ENCODE measurements at places on chromosomes 4 and X.

DNA sequence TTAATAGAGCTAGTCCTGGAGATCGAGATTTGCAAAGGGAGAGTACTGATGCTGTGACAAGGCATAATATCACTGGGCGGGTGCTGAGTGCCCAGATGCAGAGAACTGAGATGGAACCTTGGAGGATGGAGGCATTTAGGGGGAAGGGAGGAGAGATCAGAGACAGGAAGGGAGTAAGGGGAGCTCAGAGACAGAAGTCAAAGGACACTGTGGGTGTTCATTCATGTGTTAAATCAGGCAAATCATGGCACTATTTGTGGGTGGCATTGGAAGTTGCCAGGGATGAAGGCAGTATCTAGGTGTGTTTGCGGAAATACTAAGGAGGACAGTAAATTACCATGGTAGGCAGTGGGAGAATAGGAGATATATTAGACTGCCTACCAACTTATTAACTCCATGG is 135.0 kb downstream of the RBM46 start:
- no peak for DNase-seq

- no peak for DNase-seq
These were observed 407.9 kb upstream of the TENM3 start for GRCh38 chr4:181835348-181835747.

GRCh38 chr4:98203332-98204235 is 57.6 kb upstream of the RAP1GDS1 start:
- DNase-seq, result no peak

DNA sequence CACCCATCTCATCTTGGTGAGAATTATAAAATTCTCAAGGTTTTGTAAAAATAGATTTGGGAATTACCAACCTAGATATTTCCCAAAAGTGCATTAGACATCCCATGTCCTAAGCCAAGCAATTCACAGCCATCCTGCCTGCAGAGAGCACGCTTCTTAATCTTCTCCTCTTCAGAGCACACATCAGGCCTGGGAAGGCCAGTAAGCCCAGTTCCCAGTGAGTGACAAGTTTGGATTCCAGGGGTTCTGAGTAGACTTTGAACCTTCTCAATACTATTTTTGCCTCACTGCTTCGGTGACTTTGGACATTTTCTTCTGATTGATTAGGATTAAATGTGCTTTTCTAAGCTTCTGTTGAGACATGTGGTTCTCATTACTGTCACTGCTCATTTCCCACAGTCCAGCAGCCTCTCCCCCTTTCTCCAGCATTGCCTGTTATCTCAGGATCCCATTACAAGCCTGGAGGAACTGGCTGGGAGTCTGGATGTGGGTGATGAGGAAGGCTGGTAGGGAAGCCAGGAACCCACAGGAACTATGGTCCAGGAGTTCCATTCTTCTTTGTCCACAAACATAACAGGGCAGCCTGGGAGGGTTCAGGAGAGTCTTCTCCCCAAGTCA is 56.4 kb upstream of the TMEM150C start:
- no peak for DNase-seq

GRCh38 chrX:153477364-153477857 is 7.0 kb upstream of the HAUS7 start:
- no peak for DNase-seq

DNA sequence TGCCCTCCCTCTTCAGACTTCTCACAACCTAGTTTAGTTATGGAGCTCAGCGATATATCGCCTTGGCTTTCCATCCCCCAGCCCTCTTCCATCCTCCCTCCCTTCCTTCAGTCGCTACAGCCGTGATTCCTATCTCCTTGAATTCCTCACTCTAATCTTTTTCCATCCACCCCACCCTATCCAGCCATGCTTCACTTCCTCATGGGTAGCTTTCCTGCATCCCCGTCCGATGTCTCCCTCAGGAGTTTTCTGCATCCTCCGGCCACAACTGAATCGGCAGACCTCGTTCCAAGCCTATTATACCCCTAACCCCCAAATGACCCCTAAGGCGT is 456 bp downstream of the SNX12 start:
- no peak for DNase-seq

DNA sequence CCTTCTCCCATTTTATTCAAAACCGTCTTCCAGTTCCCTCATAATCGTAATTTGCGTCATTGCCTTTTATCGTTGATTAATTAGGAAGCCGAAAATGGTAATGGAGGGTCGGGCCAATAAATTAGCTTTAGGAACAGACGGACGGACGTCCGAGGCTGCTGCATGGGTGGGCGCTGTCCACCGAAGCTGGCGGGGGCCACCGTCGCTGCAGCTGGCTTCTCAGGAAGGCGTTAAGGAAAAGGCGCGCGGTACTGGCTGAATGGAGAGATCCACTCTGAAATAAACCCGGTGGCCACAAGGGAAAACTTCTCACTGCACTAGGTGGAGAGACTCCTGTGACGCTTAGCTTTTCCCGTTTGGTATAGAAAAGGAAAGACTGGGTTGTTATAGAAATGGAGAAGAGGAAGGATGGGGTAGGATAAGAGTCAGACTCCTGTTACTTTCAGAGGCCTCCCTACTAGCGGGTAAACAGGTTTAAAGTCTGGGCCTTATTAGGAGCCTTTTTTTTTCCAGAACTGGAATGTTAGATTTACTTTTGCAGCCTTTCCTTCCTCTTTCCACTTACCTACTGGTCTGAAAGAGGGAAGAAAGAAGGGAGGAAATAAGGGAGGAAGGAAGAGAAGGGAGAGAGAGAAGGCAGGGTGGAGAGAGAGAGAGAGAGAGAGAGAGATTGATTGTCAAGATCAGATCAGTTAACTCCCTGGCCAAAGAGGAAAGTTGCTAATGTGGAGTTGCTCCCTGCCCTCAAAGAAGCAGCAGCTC is 11.3 kb upstream of the PRDM8 start:
- DNase-seq, result no peak

- no peak for DNase-seq
These were observed 6.1 kb downstream of the TCEANC start for GRCh38 chrX:13659063-13659462.

DNA sequence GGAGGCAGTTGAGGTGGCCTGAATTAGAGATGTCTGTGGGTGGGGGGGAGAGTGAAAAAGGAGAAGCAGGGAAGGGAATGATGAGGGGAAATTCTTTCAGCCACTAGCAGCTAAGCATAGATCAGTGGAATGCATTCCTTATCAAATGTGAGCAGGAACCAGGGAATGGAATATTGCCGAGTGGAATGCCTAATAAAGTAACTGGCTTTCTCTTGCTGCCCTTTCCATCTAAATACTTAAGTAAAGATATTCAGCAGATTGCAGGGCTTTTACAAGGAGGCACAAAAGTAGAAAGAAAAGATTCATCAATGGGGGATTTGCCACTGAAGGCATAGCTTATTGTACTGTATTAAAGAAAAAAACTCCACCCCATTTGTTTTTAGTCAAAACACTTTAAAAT is 263.0 kb upstream of the RPS6KA3 start:
- DNase-seq, result no peak

DNA sequence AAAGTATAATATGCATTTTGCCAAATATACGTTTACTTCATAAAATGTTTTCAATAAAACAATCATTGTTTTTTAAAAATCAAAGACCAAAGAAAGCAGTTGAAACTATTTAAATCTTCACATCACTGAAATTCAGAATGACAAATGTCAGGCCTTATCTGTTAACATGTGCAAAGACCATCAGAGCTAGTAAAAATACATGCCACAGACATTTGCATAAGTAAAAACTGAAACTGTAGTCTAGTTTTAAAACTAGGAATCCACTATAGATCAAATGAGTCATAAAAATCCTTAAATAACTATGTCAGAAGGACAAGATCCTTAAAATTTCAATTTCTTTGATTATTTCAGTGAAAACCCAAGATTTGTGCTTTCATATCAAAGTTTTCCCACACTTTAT is 24.8 kb downstream of the KLHL15 start:
- no peak for DNase-seq

Measured in caudate nucleus (tissue), 63 donors.